ENCODE measurements at places on chromosomes 4 and X. TPM values are rescaled to one million over a fixed set of nuclear protein-coding genes. Genes with fewer than 3 reads are reported as not detected.

The IL15 gene
- total RNA-seq: 1.4 TPM

The GPR34 gene
- not detected for total RNA-seq

The MAGED4 gene
- total RNA-seq: 54.0 TPM

The NHSL2 gene
- total RNA-seq: 7.5 TPM

The MTHFD2L gene
- 6.6 TPM for total RNA-seq

The PABPC5 gene
- total RNA-seq: 4.3 TPM

The BCAP31 gene
- 95.0 TPM for total RNA-seq

The CT45A2 gene
- total RNA-seq: not detected

The TLR10 gene
- not detected for total RNA-seq

The GPR143 gene
- total RNA-seq: 32.1 TPM

The SLC7A11 gene
- 7.1 TPM for total RNA-seq

The NALF2 gene
- total RNA-seq: 5.4 TPM

- no peak for DNase-seq
These were observed 75.4 kb downstream of the AR start for GRCh38 chrX:67619253-67619652.

GRCh38 chr4:26145212-26145611 lies 175.6 kb upstream of the RBPJ start:
- no peak for DNase-seq

- no peak for DNase-seq
These were observed 63.6 kb downstream of the SLC7A11 start for GRCh38 chr4:138178566-138178965.

DNA sequence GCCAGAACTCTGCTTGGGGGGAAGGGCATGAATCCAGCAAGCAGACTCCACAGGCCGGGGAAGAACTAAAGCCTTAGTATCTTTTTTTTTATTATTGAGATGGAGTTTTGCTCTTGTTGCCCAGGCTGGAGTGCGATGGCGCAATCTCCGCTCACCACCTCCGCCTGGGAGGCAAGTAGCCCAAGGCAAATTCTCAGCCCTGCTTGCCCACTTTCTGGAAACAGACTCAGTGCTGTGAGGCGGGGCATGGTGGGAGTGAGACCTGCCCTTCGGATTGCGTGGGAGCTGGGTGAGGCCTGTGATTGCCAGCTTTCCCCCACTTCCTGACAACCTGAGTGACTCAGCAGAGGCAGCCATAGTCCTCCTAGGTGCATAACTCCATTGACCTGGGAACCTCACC lies 348.8 kb downstream of the GASK1B start:
- DNase-seq: no peak

GRCh38 chr4:30380404-30380998 lies 339.7 kb upstream of the PCDH7 start:
- peak; percentile 8 for DNase-seq

GRCh38 chr4:24686866-24687692 lies 102.7 kb upstream of the DHX15 start:
- DNase-seq: peak; percentile 47

GRCh38 chr4:82555276-82555675 lies 6.5 kb downstream of the TMEM150C start:
- DNase-seq: no peak

DNA sequence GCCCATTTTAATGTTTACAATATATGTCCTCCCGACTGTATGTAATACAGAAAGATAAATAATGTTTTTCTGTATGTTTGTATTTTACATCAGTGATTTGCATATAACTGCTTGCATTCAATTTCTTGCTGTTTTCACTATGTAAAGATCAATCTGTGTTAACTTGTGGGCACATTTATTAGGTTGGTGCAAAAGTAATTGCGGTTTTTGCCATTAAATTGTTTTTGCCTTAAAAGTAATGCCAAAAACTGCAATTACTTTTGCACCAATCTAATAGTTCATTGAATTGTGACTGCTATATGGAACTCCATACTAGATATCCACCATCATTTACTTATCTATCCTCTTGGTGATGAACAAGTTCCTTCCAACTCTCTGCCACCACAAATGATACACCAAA lies 73.9 kb upstream of the SRD5A3 start:
- no peak for DNase-seq

DNA sequence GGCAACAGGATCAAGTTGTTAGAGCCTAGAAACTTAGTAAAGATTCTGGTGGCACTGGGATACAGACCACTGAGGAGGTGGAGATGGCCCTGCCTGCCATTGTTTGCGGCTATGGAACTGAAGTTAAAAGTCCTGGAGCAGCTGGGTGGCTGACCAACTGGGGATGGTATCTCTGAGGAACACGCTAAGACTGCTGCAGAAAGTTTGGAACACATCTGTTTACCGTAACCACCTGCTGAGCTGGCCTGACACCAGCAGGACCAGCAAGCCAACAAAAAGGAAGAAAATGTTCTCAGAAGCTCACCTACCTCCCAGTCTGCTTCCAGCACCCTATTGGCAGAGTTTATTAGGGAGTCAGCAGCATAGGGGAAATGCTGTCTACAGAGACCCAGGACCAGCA lies 17.4 kb upstream of the PACRGL start:
- no peak for DNase-seq

- DNase-seq: peak; percentile 10
These were observed 56.2 kb downstream of the CDS1 start for GRCh38 chr4:84639145-84639544.

- peak; percentile 35 for DNase-seq
These were observed 11.3 kb downstream of the TMEM255A start for GRCh38 chrX:120299928-120300327.

- peak; percentile 70 for DNase-seq
These were observed 20.4 kb downstream of the MSANTD1 start for GRCh38 chr4:3269105-3269927.

DNA sequence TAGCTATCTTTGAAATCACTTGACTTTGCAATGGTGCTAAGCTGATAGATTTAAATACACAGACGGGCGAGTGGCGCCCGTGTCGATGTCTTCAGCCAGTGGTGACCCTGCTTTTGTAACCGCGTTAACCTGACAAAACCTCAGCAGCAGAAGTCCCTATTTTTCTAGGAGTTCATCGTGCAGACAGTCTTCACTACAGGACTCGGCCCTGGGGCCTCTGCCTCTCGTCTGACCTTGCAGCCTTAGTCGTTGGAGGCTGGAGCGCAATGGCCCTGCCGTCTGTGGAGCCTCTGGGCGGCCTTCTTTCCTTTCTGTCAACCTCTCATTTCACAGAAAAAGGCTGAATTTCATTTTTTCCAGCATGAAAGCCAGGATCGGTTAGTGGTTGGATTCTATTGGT lies 57.9 kb downstream of the CPLX1 start:
- peak; percentile 44 for DNase-seq

DNA sequence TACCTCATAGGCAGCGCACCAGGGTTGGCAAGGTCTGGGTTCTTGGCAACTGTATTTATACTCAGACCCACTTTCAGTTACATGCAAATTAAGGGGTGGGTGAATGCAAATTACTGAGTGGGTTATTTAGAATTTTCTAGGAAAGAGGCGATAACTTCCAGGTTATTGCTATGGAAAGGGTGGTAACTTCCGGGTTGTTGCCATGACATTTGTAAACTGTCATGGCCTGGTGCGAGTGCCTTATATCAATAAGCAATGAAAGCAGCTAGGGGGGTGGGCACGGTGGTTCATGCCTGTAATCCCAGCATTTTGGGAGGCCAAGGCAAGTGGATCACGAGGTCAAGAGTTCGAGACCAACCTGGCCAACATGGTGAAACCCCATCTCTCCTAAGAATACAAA lies 57.5 kb upstream of the SLC7A3 start:
- DNase-seq: no peak

DNA sequence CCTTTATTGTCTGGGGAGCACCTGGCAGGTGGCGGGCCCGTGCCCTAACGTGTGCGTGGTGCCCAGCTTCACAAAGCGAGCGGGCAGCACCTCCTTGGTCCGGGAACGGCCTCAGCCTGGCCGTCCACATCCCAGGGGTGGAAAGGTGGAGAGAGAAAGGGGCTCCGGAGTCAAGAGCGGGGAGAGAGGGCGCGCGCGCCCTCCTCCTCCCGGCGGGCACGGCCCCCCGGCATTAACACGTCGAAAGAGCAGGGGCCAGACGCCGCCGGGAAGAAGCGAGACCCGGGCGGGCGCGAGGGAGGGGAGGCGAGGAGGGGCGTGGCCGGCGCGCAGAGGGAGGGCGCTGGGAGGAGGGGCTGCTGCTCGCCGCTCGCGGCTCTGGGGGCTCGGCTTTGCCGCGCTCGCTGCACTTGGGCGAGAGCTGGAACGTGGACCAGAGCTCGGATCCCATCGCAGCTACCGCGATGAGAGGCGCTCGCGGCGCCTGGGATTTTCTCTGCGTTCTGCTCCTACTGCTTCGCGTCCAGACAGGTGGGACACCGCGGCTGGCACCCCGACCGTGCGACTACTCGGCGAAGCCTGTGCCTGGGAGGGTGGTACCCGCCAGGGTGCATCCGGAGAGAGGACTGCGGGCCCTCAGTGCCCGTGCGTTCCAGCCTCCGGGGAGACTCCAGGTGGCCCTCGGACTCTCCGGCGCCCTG lies at the start of gene KIT:
KIT (plus strand) TSS at position 407 of the 701 bp plus-strand sequence; CDS start at position 465, 58 bp downstream.
- DNase-seq: peak; percentile 95

DNA sequence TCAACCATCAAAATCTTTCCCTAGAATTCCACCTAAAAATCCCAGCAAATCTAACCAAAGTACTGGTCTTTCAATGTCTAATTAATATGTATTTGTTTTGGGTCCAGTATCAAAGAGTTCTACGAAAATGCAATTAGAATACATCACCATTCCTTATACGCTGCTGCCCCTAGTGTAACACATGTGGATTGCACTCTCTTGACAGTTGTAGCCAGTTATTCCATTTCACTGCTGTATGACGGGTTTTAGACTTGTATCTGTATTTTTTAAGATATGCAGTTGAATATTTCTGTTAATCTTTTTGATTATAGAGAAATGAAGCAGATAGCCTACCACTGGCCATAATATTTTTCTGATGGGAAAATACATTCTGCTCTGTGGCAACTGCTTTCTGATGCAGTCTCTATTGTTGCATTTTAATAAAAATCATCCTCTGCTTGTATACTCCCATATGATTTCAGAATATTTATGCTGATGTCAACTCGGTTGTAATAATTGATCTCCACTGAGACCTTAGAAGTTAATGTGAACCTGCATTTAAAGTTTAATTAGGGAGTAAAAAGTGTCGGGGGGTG lies 17.1 kb upstream of the PAGE2B start:
- DNase-seq: peak; percentile 16

- peak; percentile 2 for DNase-seq
These were observed 703.0 kb downstream of the ARAP2 start for GRCh38 chr4:35541146-35541887.

Data from H7 (cell line).